Upper lobe of right lung (tissue), 1 donor: ENCODE measurements at places on chromosomes 5 and 9.

GRCh38 chr5:152542741-152543140, 137.7 kb upstream of the NMUR2 start:
- no peaks in the 10 kb centered on the region for H3K36me3 ChIP-seq
- no peak overlapping the region for H3K4me3 ChIP-seq
- H3K27ac ChIP-seq = no peak overlapping the region
- H3K4me1 ChIP-seq = no peaks in the 10 kb centered on the region

GRCh38 chr5:73378070-73378469, 70.5 kb downstream of the FOXD1 start:
- H3K27me3 ChIP-seq = peaks cover 79% of the 10 kb centered on the region
- no peak overlapping the region for H3K4me3 ChIP-seq
- no peak for DNase-seq
- H3K27ac ChIP-seq = no peak overlapping the region

- H3K27ac ChIP-seq = no peak overlapping the region
- H3K27me3 ChIP-seq = no peaks in the 10 kb centered on the region
- no peaks in the 10 kb centered on the region for H3K4me1 ChIP-seq
- no peak overlapping the region for H3K4me3 ChIP-seq
- H3K36me3 ChIP-seq = no peaks in the 10 kb centered on the region
Observed at GRCh38 chr5:92599217-92599810, 981.7 kb downstream of the NR2F1-AS1 start.

- no peak overlapping the region for H3K27ac ChIP-seq
- no peaks in the 10 kb centered on the region for H3K27me3 ChIP-seq
- DNase-seq = peak; percentile 34
- no peaks in the 10 kb centered on the region for H3K36me3 ChIP-seq
Observed at GRCh38 chr9:121838746-121839669, 187.6 kb downstream of the DAB2IP start.

- no peak for DNase-seq
- peak within 1 kb of the TSS; percentile 25 for H3K4me3 ChIP-seq
- no peaks in the 10 kb centered on the region for H3K36me3 ChIP-seq
- no peaks in the 10 kb centered on the region for H3K27me3 ChIP-seq
Observed at GRCh38 chr9:92424340-92424739, at the start of gene OMD. TSS of gene OMD (minus strand) at chr9:92424471. CDS start at chr9:92417558, 6,913 bp downstream.

- H3K27me3 ChIP-seq = no peaks in the 10 kb centered on the region
- no peak overlapping the region for H3K27ac ChIP-seq
- no peak overlapping the region for H3K4me3 ChIP-seq
- DNase-seq = no peak
- H3K4me1 ChIP-seq = no peaks in the 10 kb centered on the region
- no peaks in the 10 kb centered on the region for H3K36me3 ChIP-seq
Observed at GRCh38 chr5:109956884-109957283, 267.2 kb downstream of the MAN2A1 start.

DNA sequence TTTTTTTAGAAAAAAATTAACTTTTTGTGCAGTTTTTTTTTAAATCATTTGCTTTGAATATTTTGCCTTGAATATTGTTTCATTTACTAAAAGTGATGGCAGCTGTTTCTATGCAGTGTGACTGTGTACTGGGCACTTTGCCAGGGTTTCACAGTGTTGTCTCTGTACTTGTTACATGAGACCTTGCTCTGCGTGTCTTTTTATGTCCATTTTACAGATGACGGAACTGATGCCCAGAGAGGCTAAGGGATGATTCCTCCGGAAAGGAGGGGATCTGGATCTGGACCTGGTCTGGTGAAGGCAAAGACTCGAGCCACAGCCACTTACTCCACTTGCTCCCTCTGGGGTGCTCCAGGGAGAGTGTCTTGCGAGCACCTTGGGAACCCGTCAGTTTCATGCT, 124.8 kb upstream of the PTCH1 start:
- no peak overlapping the region for H3K4me3 ChIP-seq
- H3K4me1 ChIP-seq = no peaks in the 10 kb centered on the region
- no peak for DNase-seq
- H3K36me3 ChIP-seq = no peaks in the 10 kb centered on the region

DNA sequence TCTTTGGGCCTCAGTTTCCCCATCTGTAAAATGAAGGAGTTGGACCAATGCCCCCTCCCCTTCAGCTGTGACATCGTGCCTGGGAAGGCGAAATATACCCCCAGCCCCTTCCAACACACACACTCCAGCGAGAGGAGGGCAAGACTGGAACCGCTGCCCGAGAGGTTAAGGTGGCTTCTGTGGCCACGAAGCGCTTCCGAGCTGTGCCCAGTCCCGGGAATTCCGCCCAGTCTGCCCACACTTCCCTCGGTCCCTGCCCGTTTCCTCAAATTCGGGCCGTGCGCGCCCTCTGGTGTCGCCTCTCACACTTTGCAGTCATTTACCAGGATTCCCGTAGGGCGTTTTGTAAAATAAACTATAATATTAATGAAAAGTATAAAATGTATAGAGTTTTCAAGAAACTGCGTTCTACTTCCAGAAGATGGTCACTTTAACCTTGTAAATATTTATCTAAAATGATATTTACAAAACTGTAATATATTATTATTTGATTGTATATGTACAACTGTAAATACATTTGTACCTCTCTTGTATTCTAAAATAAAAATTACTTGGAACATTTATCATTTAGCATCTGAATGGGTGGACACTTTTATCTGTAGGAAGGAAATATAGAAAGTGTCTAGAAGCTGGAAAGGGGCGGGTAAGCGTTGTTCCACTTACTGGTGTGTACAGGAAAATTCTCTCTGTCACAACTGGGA, 11.0 kb upstream of the EXOSC2 start:
- H3K27me3 ChIP-seq = peaks cover 6% of the 10 kb centered on the region
- peak overlapping the region; percentile 58 for H3K4me3 ChIP-seq
- H3K36me3 ChIP-seq = no peaks in the 10 kb centered on the region
- peaks cover 11% of the 10 kb centered on the region for H3K4me1 ChIP-seq
- H3K27ac ChIP-seq = no peak overlapping the region
- DNase-seq = peak; percentile 90

DNA sequence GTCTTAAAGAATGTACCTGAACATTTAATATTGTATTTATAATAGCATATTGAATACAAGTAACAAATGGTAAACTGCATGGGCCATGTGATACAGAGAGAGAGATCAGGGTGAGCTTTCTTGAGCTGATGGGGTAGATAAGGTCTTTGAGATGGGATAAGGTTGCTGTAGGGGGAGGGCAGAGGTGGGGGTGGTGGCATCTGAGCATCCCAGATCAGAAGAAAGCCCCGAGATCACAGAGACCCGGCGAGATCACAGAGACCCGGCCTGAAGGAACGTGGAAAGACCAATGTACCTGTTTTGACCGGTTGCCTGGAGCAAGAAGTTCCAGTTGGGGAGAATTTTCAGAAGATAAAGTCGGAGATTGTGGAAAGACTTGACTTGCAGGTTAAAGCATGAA, 6.6 kb downstream of the SMARCA2 start:
- H3K27me3 ChIP-seq = no peaks in the 10 kb centered on the region
- no peak overlapping the region for H3K27ac ChIP-seq
- peaks cover 85% of the 10 kb centered on the region for H3K4me1 ChIP-seq
- H3K36me3 ChIP-seq = no peaks in the 10 kb centered on the region
- DNase-seq = no peak

DNA sequence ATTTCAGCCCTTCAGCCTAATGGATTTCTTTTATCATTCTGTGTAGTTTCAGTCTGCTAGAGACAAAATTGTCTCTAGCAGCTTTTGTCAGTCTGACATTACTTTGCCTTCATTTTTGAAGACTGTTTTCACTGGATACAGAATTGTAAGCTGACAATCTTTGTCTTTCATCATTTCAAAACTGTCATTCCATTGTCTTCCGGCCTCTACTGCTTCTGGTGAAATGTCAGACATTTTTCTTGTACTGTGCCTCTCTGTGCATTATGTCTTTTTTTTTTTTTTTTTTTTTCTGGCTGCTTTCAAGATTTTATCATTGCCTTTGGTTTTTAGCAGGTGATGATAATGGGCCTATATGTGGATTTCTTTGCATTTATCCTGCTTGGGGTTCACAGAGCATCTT, 51.3 kb upstream of the ZNF169 start:
- no peaks in the 10 kb centered on the region for H3K27me3 ChIP-seq
- H3K4me3 ChIP-seq = no peak overlapping the region

DNA sequence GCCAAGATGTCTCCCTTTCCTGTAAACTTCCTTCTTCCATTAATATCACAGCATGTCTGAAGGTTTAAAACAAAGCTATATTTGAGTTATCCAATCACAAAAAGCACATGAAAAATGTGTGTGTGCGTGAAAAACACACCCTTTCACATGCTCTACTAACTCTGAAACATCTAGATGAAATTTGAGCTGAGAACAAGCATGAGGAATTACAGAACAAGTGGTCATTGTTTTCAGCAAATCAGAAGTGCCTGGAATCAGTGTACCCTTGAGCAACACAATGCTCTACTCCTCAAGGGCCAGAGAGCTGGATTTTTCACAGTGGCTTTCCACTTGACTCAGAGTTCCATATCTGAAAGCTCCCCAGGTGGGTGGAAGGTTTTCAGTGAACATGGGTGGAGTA, 255.9 kb downstream of the PSAT1 start:
- H3K4me3 ChIP-seq = no peak overlapping the region
- no peak for DNase-seq
- no peaks in the 10 kb centered on the region for H3K36me3 ChIP-seq
- H3K27ac ChIP-seq = no peak overlapping the region

DNA sequence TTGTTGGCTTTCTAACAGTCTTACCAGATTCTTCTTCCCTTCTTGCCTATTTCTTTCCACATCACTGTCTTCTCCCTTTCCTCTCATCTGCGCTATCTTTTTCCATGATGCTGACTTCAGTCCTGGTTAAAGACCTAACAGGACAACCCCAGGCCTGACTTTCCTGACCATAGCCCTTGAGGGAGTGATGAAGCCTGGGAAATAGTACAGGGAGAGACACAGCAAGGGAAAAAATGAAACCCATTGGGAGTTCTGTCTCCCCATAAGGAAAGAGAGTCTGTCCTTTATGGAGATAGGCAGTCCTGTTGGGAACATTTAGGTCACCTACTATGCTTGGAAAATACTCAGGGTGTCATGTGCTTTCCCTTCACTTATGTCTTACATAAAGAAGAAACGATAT, 92.7 kb downstream of the GIN1 start:
- no peak for DNase-seq
- H3K36me3 ChIP-seq = peaks cover 16% of the 10 kb centered on the region
- no peaks in the 10 kb centered on the region for H3K4me1 ChIP-seq
- no peaks in the 10 kb centered on the region for H3K27me3 ChIP-seq
- H3K4me3 ChIP-seq = no peak overlapping the region
- no peak overlapping the region for H3K27ac ChIP-seq

- DNase-seq = no peak
- no peaks in the 10 kb centered on the region for H3K4me1 ChIP-seq
- no peak overlapping the region for H3K4me3 ChIP-seq
- H3K36me3 ChIP-seq = no peaks in the 10 kb centered on the region
- no peak overlapping the region for H3K27ac ChIP-seq
Observed at GRCh38 chr9:89489548-89490530, 8.1 kb downstream of the SEMA4D start.

GRCh38 chr5:126514131-126514557, 80.9 kb downstream of the ALDH7A1 start:
- no peak overlapping the region for H3K4me3 ChIP-seq
- DNase-seq = no peak
- peak overlapping the region; percentile 65 for H3K27ac ChIP-seq
- peaks cover 32% of the 10 kb centered on the region for H3K4me1 ChIP-seq

GRCh38 chr9:75085640-75086039, 2.3 kb downstream of the NMRK1 start:
- H3K36me3 ChIP-seq = peaks cover 22% of the 10 kb centered on the region
- H3K4me3 ChIP-seq = peak overlapping the region; percentile 100
- no peak for DNase-seq
- H3K4me1 ChIP-seq = peaks cover 47% of the 10 kb centered on the region

GRCh38 chr5:127555826-127556225, 38.4 kb downstream of the PRRC1 start:
- H3K4me3 ChIP-seq = no peak overlapping the region
- DNase-seq = no peak
- H3K27me3 ChIP-seq = no peaks in the 10 kb centered on the region
- H3K36me3 ChIP-seq = peaks cover 33% of the 10 kb centered on the region
- no peaks in the 10 kb centered on the region for H3K4me1 ChIP-seq

DNA sequence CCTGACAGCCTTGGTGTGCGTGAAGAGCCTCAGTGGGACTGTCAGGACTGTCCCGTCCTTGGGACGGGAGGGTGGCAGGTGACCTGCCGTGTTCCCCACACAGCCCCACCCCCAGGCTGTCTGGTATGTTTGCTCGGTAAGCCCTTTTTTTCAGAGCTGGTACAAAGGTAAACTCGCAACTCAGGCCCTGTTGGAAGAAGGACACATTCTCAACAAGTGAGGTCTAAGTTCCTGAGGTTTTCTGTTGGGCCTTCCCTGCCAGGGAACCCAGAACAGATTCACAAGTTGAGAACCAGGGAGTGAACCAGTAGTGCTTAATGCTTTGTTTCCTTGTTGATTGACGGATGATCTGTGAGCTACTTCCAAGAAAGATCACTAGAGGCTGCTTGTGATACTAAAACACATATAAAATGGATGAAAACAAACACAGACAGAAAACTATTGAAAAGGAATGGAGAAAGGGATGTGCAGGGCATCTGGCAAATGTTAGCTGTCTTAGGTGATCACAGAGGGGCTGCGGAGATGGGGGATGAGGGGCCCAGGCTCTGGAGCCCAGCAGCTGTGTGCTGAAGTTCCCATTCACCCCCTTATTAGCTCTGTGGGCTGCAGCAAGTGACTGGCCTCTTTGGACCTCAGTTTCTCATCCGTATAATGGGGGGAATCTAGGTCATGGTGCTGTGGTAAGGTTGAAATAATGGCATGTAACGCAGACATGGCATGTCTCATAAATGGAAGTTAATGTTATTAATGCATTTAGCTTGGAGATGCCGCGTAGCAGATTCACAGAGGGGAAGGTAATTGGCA, 2.7 kb downstream of the NDST1 start:
- H3K4me3 ChIP-seq = no peak overlapping the region
- no peaks in the 10 kb centered on the region for H3K36me3 ChIP-seq
- DNase-seq = no peak
- H3K4me1 ChIP-seq = peaks cover 87% of the 10 kb centered on the region

DNA sequence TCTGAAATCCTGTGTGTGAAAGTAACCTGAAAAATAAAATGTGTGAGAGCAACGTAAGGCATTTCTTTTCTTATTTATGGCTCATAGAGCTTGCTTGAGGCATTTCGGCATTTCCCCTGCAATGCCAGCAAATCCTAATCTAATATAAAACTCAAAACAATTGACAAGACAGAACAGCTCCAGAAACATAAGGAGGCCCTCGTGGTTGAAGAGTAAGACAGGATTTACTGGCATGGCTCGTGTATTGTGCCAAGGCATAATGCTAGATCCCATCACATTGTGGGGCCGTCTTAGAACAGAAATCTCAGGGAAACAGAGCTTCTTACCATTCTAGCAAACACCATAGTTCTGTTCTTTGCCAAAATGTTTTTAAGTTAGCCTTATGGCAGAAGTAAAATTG, 166.2 kb downstream of the NTRK2 start:
- no peaks in the 10 kb centered on the region for H3K27me3 ChIP-seq
- no peak for DNase-seq
- H3K27ac ChIP-seq = no peak overlapping the region
- H3K4me3 ChIP-seq = no peak overlapping the region
- no peaks in the 10 kb centered on the region for H3K4me1 ChIP-seq
- no peaks in the 10 kb centered on the region for H3K36me3 ChIP-seq
